ENCODE measurements at places on chromosomes 16 and 17.

- DNase-seq: no peak
Measured at GRCh38 chr16:14101415-14101814, 30.3 kb downstream of the MRTFB start.

DNA sequence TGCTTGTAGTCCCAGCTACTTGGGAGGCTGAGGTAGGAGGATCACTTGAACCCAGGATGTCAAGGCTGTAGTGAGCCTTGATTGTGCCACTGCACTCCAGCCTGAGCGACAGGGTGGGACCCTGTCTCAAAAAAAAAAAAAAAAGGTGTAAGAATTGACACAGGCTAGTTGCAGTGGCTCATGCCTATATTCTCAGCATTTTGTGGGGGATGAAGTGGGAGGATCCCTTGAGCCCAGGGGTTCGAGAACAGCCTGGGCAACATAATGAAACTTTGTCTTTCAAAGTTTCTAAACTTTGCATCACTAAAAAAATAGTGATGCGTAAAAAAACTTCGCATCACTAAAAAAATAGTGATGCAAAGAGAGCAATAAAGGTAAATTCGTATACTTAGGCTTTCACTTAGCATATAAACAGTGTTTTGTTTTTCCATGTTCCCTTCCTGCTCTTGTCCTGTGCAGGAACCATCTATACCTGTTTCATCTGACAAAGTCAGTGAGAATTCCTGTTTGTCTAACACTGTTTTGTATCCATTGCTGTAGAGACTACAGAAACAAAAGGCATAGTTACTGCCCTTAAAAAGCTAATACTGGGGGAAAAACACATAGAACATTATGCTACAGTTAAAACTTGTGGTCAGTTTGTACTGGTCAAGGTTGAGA lies 32.1 kb downstream of the CTCF start:
- no peak for DNase-seq

- peak; percentile 65 for DNase-seq
Measured at GRCh38 chr16:28607116-28607623, 2.7 kb downstream of the SULT1A1 start.

DNA sequence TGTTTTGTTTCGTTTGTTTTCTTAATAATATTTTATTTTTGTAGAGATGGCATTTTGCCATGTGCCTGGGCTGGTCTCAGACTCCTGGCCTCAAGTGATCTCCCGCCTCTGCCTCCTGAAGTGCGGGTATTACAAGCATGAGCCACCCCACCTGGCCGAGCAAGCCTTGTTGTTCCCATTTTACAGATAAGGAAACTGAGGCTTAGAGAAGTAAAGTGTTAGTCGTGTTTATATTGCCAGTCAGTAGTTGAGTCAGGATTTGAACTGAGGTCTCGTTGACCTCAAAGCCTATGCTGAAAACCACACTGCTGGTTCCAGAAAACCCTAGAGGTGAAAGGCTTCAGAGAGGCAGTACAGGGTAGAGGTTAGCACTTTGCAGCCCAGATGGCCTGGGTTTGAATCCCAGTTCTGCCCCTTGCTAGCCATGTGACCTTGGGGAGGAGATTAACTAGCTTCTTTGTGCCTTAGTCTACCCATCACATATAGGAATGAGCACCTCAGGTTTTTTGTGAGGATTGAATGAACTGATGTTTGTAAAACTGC lies 102.0 kb downstream of the ABCC6 start:
- DNase-seq: no peak

DNA sequence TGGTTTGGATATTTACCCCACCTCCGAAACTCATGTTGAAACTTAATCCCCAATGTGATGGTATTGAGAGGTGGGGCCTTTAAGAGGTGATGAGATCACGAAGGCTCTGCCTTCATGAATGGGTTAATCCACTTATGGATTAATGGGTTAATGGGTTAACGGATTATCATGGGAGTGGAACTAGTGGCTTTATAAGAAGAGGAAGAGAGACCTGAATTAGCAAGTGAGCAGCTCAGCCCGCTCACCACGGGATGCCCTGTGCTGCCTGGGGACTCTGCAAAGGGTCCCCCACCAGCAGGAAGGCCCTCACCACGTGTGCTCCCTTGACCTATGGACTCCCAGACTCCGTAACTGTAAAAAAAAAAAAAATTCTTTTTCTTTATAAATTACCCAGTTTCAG lies 16.5 kb upstream of the GPRC5B start:
- DNase-seq: no peak

GRCh38 chr16:2048116-2048543 lies 345 bp downstream of the TSC2 start:
- DNase-seq: no peak

- no peak for DNase-seq
Measured at GRCh38 chr16:65201511-65201910, 79.6 kb upstream of the CDH11 start.

- no peak for DNase-seq
Measured at GRCh38 chr17:47305302-47305923, 18.3 kb upstream of the EFCAB13 start.

- peak; percentile 87 for DNase-seq
Measured at GRCh38 chr16:67542464-67542863, 13.8 kb downstream of the RIPOR1 start.

DNA sequence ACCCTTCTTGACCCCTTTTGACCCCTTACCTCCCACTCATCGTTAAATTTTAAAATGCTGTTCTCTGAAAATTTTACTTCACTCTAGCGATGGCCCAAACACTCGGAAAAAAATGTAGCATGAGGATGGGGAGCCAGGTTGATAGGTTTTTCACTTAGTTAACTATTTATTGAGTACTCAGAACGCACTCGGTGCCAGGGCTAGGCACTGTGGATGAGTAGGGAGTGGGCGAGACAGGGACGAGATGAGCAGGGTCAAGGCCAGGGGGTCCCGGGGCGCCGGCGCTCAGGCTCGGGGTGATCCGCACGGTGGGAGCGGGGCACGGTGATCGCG lies 392 bp downstream of the ZSCAN32 start:
- DNase-seq: no peak

All from spleen (tissue), 13 donors.